ENCODE measurements at places on chromosomes 3 and 15. TPM values are rescaled to one million over a fixed set of nuclear protein-coding genes. Genes with fewer than 3 reads are reported as not detected.
A peak's percentile ranks its signal among the peaks of the same experiment; 100 is the strongest.

DNA sequence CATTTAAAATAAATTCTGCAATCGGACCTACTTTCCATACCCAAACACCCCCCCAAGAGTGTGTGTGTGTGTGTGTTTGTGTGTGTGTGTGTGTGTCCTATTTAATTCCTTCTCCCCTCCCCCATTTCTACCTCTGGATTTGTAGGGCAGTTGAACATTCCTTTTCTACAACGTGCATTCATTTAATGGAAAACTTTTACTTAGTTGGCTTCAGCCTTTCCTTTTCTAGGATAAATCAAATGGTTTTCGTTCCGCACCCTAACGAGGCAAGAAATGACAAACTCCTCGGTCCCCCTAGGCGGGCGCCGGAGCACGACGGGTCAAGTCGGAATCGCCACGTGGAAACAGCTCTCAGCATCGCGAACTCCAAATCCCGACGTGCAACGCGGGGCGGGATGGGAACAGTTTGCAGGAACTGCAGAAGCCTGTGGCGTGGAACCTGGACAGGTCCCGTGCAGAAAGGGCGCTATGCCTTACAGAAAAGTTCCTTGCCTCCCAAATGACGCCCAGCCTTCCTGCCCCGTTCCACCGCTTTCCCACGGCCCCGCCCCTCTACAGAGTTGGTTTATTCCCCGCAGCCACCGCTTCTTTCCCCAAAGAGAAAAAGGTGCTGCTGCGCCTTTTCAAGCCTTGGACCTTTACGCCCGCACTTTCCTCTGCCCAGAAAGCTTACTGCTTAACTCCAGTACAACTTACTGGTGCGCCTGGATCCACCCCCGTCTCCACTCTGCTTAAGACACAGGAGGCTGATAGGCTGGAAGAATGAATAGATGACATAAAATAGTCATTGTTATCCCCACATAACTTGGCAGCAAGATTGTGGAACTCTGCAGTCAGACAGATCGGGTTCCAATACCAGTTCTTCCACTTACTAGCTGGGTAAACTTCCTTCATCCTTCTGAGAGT lies 1.1 kb upstream of the EIF2B5 start:
- DNase-seq: peak; percentile 87

GRCh38 chr3:36989005-36989404 lies 3.9 kb downstream of the EPM2AIP1 start:
- DNase-seq: no peak

The IL16 gene
- total RNA-seq: 6.5 TPM

DNA sequence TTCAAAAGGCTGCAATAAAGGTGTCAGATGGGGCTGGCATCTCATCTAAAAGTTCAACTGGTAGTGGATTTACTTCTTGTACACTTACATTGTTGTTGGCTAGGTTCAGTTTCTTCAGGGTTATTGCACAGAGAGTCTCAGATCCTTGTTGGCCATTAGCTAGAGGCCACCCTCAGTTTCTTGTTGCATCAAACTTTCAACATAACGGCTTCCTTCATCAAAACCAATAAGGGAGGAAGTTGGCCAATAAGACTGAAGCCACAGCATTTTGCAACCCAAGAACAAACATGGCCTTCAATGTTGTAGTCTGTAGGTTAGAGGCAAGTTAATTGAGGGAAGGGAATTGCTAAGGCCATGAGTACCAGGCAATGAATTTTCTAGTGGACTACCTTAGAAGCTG lies 218.0 kb downstream of the ZBBX start:
- DNase-seq: no peak

- no peak for DNase-seq
These were observed 195.3 kb downstream of the ITPR1 start for GRCh38 chr3:4688411-4688810.

DNA sequence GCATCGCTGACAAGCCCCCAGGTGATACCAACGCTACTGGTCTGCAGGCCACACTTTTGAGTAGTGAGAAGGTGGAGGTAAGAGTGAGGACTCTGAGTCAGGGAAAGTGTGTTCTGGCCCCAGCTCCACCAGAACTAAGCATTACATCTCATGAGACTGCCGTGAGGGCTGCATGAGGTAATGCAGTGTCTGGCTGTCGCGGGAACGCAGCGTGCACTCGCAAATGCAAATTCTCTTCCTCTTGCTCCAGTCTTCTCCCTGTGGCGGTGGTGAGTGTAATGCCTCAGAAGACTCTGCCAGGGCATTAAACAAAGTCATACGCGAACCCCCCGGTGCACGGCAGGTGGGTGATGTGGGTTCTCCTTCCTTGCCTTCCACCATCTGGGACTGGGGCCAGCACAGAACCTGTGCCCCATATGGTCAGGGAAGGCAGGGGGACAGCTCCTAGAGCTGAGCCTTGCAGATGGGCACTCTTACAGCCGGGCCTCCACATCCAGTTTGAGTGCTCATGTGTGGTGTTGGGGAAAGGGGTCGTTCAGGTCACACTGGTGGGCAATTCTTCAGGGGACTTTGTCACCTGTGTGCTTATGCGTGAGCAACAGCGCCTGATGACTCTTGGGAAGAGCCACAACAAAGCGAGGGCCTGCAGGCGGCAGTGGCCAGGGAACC lies 175.8 kb downstream of the XXYLT1 start:
- DNase-seq: peak; percentile 42

DNA sequence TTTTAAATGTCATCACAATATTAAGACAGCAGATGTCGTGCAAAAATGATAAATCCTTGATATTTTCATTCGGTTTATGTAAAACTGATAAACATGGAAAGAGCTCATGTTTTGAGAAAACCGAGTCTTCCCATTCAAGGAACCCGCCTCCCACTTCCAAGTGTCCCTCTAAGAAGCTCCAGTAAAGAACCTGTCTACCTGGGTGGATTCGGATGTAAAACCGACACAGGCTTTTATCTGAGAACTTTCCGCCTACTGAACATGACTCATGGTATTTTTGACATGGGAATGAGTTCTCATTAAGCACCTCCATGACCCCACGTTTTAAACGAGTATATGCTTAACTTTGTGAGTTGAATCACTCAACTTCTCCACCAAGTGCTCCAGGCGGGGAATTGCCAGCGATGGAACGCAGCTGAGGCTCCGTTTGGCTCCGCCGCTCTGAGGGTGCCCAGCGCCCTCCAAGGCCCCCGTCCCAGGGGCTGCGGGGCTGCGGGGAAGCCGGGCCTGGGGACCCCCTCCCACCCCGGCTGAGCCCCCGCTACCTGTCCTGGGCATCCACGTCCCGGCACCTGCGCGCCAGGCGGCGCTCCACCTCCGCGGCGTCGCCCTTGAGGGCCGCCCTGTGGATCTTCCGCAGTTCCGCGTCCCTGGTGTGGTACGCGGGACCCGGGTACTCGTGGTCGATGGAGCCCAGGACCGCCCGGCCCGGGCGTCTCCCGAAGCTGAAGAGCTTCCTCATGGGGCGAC lies 119.9 kb downstream of the LMLN start:
- DNase-seq: peak; percentile 46

- DNase-seq: peak; percentile 27
These were observed 499.6 kb upstream of the KCNMB2 start for GRCh38 chr3:178036451-178037144.
